HT-29 (cell line): ENCODE measurements at places on chromosomes 16 and 17. TPM values are rescaled to one million over a fixed set of nuclear protein-coding genes. Genes with fewer than 3 reads are reported as not detected.
A peak's percentile ranks its signal among the peaks of the same experiment; 100 is the strongest.

AOC3 gene
- 0.23 TPM in 1 of 2 replicates, not detected in the other for total RNA-seq

DNA sequence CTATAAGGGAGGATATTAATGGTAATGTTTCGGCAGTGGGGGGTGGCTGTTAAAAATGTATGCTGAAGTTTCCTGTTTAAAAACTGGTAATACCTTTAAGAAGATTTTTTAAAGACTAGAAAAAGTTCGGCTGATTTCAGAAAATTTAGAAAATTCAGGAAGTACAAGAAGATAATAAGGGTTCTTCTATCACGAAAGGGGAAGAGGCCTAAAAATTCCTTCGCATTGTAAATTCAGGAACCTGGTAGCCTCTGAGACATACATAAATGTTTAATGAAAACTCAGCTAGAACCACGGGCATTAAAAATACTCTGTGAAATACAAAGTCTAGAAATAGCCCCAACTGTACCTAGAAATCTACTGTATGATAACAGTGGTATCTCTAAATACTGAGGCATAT, 181.2 kb downstream of the PARN start:
- DNase-seq, result no peak

CNGB1 gene
- not detected in 2 replicates for total RNA-seq

- peak; percentile 9 for DNase-seq
These were observed 20.8 kb downstream of the DCUN1D3 start for GRCh38 chr16:20879175-20880040.

GRCh38 chr16:19095654-19096053, 18.1 kb upstream of the ITPRIPL2 start:
- no peak for DNase-seq
